ENCODE measurements at places on chromosomes 3 and 15.

- no peak for DNase-seq
Observed at GRCh38 chr3:128273841-128274573, 120.7 kb downstream of the EEFSEC start.

- no peak for DNase-seq
Observed at GRCh38 chr3:129312021-129312639, 33.5 kb downstream of the HMCES start.

- DNase-seq = no peak
Observed at GRCh38 chr3:15319575-15319974, 12.8 kb downstream of the SH3BP5 start.

GRCh38 chr15:74821091-74821789 is 5.2 kb upstream of the CPLX3 start:
- no peak for DNase-seq

DNA sequence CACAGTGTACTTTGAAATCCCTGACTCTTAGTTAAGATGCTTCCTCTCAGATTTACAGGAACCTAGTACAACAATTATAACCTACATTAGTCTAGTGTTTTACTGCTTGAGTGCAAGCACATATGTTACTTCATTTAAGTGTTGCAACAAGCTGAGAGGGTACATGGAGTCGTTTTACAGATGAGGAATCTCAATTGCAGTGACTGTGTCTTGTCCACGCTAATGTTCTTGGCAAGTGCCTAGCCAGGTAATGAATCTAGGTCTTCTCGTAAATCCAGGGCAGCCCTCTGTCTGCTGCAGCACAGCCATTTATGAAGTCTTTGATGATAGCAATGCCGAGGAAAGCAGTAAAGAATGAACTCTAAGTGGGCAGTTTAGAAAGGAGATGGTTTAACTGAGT is 384.4 kb upstream of the ARPP21 start:
- DNase-seq = no peak

GRCh38 chr3:130539005-130539404 is 22.0 kb downstream of the COL6A6 start:
- peak; percentile 58 for DNase-seq

- DNase-seq = no peak
Observed at GRCh38 chr3:107680698-107681097, 157.9 kb downstream of the BBX start.

DNA sequence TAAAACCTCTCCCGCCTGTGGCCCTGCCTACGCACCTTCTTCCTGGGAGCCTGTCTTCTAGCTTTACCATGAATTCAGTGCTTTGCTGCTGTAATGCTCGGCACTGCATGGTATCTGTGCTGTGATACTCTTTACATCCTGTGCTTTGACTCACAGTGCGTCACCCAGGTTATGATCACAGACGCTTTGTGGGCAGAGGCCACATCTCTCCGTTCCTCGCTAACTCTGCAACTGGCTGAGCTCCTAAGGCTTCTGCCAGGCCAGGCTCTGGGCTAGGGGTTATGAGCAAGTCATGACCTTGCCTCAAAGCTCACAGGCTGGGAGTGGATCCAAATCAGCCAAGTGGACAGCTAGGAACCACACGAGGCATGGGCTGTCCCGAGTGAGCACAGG is 23.2 kb downstream of the SPTBN5 start:
- peak; percentile 67 for DNase-seq

DNA sequence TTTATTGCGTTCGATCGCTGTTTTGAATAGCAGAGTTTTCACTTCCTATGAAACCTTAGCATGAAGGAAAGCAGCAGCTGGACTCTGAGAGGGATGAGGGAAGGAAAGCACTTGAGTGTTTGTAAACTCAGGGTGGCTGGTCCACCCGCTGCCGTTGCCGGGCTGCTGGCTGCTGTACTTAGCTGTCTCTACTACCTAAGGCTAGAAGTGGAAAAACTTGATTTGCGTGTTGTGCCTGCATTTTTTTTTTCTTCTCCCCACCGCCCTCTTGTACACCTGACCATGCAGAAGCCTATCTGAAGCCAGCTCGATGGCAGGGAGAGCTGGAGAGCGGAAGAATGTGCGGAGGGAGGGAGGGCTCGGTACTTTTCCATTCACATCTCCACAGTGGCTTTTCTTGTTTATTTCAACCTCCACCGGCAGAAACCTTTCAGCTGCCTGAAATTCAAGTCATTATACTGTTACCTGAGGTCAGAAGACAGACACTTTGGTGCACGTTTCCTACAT is 4.8 kb upstream of the BCL6 start:
- DNase-seq = no peak

DNA sequence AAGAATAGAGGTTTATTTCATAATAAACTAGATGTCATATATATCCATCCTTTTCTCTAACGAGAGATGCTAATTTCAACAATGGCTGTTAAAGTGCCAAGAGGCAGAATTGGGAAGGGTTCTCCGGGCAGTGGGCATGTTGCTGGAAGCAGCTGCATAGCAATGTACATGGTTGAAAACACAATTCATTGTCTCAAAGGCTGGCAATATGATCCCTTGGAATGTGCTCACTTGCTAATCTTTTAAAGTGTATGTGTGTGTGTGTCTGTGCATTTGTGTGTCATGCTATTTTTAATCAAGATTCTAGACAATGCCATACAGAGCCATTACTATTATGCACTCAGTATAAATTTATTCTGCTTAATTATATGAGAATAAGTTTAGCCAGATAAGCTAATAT is 1020.3 kb downstream of the NAALADL2 start:
- no peak for DNase-seq

- DNase-seq = no peak
Observed at GRCh38 chr3:194739498-194740284, 54.0 kb downstream of the FAM43A start.

- no peak for DNase-seq
Observed at GRCh38 chr3:107997671-107998070, 93.2 kb downstream of the CD47 start.

DNA sequence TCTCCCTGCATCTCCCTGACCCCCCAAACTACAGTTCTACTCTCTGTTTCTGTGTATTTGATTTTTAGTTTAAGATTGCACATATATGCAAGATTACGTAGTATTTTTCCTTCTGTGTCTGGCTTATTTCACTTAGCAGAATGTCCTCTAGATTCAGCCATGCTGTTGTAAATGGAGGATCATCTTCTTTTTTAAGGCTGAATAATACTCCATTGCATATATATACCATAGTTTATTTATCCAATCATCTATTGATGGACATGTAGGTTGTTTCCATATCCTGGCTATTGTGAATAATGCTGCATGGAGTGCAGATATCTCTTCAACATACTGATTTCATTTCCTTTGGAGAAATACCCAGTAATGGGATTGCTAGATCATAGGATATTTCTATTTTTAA is 70.8 kb downstream of the RFTN1 start:
- DNase-seq = no peak

DNA sequence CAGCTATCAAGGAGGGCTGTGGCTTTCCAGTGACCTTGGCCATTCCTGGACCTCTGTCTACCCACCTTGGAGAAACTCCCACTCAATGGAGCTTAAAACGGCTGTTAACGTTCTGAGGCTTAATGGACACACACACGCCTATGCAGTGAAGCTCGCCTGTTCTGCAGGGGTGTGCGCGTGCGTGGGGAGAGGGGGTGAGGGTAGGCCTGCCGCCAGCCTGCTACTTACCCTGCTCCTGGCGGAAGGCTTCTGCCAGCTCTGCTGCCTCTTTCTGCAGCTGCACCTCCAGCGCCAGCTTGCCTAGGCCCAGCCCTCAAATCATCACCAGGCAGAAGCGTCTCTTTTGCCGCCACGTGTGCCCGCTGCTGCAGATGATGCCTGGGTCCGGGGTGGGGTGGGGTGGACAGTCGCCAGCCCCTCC is 23.2 kb upstream of the PARL start:
- DNase-seq = no peak

DNA sequence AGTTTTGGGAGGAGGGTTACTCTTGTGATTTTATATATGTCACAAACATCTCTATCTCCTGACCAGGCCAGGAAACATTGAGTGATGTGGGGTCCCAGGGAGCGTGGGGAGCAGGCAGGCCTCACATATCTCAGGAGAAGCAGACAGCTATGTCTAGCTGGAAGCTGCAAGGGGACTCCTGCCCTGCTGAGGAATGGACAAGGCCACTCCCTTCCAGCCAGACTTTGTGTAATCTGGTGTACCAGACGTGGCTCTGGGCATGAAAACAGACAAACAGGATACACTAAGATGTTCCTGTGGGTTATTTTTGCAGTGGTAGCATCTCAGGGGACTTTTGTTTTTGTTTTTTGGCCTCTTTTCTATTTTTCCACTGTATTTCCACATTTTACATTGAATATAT is 23.2 kb downstream of the CYP8B1 start:
- DNase-seq = no peak

- no peak for DNase-seq
Observed at GRCh38 chr3:11661052-11661656, 17.4 kb upstream of the VGLL4 start.

GRCh38 chr3:32296251-32297204 is 58.0 kb downstream of the CMTM8 start:
- peak; percentile 71 for DNase-seq

DNA sequence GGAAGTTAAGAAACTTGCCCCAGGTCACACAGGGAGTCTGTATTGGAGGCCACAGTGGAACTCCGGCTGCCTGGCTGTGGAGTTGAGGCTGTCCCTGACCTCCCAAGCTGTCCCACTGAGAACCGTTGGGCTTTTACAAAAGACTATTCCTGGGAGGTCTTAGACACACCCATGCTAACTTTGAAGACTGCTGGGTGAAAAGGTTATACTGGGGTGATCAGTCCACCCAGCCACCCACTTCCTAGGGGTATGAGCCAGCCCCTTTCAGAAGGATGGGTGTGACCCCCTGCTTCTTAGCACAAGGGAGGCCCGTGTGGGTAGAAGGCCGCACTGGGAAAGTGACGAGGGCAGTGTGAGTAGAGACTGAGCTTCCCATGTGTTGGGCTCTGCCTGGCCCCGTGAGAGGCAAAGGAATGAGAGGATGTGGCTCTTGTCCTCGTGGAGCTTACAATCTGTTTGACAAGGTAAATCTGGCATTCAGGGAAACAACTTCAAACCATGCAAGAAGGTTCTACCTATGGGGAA is 19.0 kb downstream of the MRAS start:
- no peak for DNase-seq

- DNase-seq = no peak
Observed at GRCh38 chr3:134864636-134865035, 69.6 kb downstream of the EPHB1 start.

DNA sequence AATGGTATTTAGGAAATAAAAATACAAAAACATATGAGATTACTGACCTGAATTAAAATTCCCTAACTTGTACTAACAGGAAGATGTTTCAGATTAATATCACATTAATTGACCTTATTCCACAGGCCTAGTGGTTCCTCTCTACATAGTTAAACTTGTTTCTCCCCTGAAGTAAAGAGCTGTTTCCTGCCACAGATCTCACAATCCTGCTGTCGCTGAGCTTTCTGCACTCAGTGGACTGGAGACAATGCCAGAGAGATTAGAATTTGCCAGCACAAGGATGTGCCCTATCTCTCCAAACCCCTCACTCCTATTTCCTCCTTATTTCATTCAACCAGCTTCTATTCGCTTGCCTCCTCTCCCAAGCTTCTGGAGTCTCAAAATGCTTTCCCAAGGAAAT is 130.6 kb downstream of the CTNNB1 start:
- DNase-seq = no peak

DNA sequence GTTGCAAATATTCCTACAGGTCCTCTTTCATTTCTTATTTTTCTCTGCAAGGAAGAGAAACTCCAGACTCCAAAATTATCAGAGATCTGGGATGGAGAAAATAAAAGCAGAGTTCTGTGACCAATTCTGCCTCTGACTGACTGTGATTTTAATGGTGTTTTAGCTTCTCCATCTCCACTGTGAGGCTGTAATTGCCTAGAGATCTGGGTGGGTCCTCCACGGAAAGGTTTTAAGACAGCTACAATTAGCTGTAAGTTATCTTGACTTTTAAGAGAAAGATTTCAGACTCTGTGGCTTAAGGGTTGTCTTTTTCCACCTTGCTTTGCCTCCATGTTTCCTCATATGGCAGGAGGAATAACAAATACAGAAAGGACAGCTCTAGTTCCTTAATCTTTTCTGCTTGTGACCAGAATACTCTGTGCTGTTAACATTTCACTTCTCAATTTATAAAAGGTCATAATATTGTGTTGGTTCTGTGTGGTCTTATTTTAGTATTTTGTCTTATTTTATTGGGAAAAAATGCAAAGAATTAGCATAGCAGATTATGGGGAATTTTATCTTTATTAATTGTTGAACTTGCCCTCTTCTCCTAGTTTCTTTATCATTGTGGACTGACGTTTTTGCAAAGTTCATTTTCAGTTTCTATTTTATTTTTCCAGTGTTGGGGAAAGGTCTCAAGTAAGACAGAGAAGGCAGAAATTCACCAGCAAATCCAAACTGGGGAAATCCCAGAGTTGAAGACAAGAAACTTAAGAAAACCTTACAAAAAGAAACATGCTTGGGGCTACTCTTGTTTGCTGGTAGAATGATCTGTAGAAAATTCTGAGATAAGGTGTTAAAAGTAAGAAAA is 157.9 kb downstream of the RAP2B start:
- DNase-seq = no peak

GRCh38 chr3:86938416-86939105 is 52.4 kb downstream of the VGLL3 start:
- DNase-seq = no peak

DNA sequence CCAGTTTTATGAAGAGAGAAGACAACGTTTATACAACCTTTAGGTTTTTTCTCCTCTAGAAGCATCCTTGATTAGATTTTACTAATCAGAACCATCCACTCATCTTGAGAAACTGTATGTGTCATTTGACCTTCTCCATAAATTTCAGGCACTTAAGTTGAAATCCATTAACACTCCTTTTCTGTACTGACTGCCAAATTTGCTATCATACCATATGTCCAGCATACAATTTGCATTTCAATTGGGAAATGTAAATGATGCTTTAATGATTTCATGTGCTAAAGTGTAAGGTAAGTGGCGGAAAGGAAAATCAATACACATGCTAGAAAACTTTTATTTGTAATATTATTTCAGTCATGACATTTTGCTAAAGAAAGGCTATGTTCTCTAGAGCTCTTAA is 731.6 kb downstream of the GBE1 start:
- DNase-seq = no peak

- no peak for DNase-seq
Observed at GRCh38 chr3:188839187-188839695, 332.5 kb upstream of the TPRG1 start.

- DNase-seq = no peak
Observed at GRCh38 chr3:100189444-100189964, 71.3 kb upstream of the TBC1D23 start.

- DNase-seq = no peak
Observed at GRCh38 chr3:155481089-155481488, 187.6 kb upstream of the STRIT1 start.
